H1 (cell line): ENCODE measurements at places on chromosomes 16 and 17. TPM values are rescaled to one million over a fixed set of nuclear protein-coding genes. Genes with fewer than 3 reads are reported as not detected.

CCL8 gene
- polyA plus RNA-seq = not detected in 2 replicates

MYH2 gene
- 1.0 and 2.7 TPM in 2 replicates for polyA plus RNA-seq

KRT40 gene
- not detected in 2 replicates for polyA plus RNA-seq

NME3 gene
- polyA plus RNA-seq = 163 and 214 TPM in 2 replicates

SLC9A5 gene
- polyA plus RNA-seq = 8.6 and 11.6 TPM in 2 replicates

TAC4 gene
- 0.15 and 0.22 TPM in 2 replicates for polyA plus RNA-seq

LGALS9C gene
- polyA plus RNA-seq = 0.03 and 0.17 TPM in 2 replicates

PEX12 gene
- polyA plus RNA-seq = 4.5 and 5.9 TPM in 2 replicates

PHOSPHO1 gene
- 0.45 and 1.2 TPM in 2 replicates for polyA plus RNA-seq

KRT24 gene
- not detected in 2 replicates for polyA plus RNA-seq

SMIM36 gene
- polyA plus RNA-seq = not detected in 2 replicates

RBBP6 gene
- polyA plus RNA-seq = 20.2 and 22.5 TPM in 2 replicates

CBFA2T3 gene
- polyA plus RNA-seq = 0.51 and 1.5 TPM in 2 replicates

KRTAP4-4 gene
- not detected in 2 replicates for polyA plus RNA-seq

ESRP2 gene
- 35.1 and 52.8 TPM in 2 replicates for polyA plus RNA-seq
